ENCODE measurements at places on chromosomes 1 and 21.

- no peak for DNase-seq
Measured at GRCh38 chr1:27487966-27488884, 1.7 kb downstream of the WASF2 start.

GRCh38 chr1:174777262-174777661, 222.5 kb upstream of the CACYBP start:
- no peak for DNase-seq

- DNase-seq, result no peak
Measured at GRCh38 chr1:231172411-231172810, 10.6 kb downstream of the TRIM67 start.

DNA sequence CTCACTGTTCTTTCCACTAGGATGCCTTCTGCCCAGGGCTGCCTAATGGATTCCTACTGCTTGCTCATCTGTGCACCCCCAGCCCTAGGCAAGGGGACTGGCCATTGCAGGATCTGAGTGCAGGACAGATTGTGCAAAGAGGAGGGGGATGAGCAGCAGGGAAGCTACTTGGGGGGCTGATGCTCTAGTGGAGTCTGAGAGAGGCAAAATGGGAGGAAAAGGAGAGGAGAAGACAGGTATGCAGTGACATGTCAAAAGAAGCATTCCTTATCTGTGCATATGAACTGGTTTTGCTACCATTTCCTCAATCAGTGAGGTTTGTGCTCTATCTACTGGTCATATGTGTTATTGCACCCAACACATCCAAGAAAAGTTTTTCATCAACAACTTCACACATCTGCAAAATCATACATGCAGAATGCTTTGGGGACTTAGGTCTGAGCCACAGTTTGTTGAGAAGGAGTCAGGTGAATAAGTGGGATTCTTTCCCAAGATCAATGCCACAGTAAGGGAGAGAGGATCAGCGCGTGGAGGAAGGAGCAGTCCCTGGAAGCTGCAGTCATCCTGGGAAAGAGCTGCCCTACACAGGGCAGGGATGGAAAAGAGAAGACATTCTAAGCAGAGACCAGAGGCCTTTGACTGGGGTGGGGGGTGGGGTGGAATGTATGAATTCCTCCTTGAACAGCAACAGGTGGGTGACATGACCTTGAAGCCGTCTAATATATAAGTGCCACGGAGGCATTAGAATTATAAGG, 14.4 kb downstream of the SLC5A9 start:
- DNase-seq, result no peak

- no peak for DNase-seq
Measured at GRCh38 chr1:53655931-53656746, 82.8 kb downstream of the GLIS1 start.

DNA sequence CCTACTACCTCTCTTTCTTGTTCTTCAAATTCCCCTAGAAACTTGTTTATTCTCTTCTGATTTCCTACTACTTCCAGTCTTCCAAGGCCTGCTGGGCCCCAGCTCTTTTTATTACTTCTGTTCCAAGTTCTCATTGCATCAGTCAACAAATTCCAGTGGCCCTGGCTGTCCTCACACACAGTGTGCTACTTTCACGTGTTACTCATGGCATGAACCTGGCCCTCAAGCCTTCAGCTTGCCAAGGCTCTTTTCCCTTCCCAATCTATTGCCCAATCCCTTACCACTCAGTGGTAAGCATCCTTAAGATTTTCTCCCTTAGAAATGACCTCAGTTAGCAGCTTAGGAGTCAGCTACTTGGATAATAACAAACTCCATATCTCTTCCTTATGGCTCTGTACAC, 613.5 kb downstream of the LMO4 start:
- no peak for DNase-seq

DNA sequence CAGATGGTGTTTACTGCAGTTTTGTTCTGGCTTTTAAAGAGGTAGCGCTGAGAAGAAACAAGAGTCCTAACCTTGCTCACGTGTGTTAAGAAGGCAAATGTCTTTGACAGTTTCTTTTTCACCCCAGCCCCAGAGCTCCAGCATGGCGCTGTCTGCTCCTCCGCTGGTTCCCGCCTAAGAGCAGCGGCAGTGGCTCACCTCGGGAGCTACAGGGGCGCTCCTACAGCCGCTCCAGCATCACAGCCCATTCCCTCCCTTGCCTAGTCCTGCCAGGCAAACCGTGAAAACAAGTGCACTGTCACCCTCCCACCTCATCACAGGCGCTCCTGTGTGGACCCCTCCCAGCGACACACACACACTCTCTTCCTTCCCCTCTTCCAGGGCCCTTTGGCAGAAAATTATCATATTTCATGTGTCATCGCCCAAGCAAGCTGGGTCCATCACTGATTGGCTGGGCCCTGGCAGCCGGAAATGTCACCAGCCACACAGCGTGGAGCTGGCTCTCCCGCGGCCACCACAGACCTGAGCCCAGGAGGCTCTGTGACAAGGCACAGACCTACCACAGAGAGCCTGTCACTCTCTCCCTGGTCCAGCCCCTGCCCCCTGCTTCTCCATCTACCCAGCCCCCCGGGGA, 1.2 kb upstream of the HIVEP3 start:
- no peak for DNase-seq

- DNase-seq, result no peak
Measured at GRCh38 chr1:236150986-236151385, 8.6 kb downstream of the GPR137B start.

- DNase-seq, result no peak
Measured at GRCh38 chr1:199759268-199759730, 268.2 kb upstream of the NR5A2 start.

GRCh38 chr1:197862221-197862620, 40.2 kb upstream of the C1orf53 start:
- DNase-seq, result no peak

DNA sequence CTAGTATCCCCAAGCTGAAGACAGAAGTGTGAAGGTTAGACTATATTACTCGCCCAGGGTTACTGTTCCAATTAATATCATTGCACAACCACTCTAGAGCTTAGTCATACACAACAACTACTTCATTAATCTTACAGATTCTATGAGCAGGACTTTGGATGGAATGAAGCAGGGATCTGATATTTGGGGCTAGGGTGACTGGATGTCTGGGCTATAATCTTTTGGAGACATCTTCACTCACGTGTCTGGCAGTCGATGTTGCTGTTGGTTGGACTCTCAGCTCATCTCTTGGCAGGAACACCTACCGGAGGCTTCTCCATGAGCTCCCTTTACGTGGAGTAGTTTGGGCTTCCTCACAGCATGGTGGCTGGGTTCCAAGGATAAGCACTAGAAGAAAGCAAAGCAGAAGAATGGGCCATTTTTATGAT, 519.2 kb upstream of the B3GALT2 start:
- no peak for DNase-seq

- no peak for DNase-seq
Measured at GRCh38 chr21:34942911-34943310, 106.2 kb downstream of the RUNX1 start.

GRCh38 chr1:91610102-91610501, 109.5 kb downstream of the CDC7 start:
- DNase-seq, result no peak

DNA sequence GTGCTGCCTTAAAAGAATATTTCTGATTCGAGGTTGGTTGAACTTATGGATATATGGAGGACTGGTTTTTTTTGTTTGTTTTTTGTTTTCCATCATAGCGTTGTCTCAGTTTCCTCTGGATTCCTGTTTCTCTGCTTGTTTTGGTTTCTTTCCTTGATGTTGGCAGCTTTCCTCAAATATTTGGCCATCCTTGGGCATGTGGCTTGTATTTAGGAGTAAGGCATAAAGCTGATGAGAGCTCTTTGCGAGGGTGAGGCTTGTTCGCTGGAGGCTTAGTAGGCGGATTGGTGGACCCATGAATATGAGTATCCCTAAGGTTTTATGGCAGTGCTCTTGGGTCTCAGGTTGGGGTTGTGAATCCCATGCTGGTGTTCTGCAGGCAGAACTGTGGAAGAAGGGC, 22.9 kb downstream of the DYRK1A start:
- DNase-seq, result no peak

DNA sequence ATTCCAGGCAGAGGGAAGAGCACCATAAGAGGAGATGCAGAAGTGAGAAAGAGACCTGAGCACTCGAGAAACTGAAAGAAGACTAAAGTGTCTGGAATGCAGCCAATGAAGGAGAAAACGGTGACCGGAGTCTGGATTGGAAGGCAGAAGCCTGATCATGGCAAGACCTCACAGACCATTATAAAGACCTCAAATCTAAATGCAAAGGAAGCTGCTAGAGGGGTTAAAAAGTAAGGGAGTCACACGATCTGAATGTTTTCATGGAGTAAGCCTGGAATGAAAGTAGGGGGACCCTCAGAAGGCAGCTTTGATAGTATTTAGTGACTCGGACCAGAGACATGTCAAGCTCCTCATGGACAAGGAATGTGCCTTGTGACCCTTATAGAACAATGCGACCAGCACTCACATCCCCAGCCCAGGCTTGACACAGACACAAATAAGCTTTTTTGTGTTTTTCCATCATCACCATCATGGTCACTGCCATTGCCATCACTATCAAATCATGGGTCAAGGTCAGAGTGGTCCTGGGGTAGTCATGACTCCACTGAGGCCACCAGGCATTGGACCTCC, 183.6 kb downstream of the SEC16B start:
- DNase-seq, result no peak

DNA sequence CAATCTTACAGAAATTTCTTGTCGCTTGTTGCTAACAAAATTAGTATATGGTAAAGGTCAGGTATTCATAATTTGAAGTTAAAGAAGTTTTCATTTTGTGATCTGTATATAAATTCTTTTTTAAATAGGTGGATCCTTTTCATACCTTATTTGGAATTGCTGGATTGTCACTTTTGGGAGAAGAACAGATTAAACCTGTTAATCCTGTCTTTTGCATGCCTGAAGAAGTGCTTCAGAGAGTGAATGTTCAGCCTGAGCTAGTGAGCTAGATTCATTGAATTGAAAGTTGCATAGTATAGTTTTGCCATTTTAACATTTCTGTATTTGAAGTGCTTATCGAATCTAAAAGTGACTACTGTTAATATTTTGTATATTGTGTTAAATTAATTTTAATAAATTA, 2.3 kb upstream of the MSH4 start:
- no peak for DNase-seq

- no peak for DNase-seq
Measured at GRCh38 chr1:109091078-109091838, 694 bp downstream of the TMEM167B start.

All from mesenteric fat pad (tissue), 1 donor.